ENCODE measurements at places on chromosomes 16 and 17. TPM values are rescaled to one million over a fixed set of nuclear protein-coding genes. Genes with fewer than 3 reads are reported as not detected.

SGSM2 gene
- polyA plus RNA-seq = 68.8 TPM

SLC52A1 gene
- 0.24 TPM for polyA plus RNA-seq

KREMEN2 gene
- polyA plus RNA-seq = 0.44 TPM

ATP2A3 gene
- polyA plus RNA-seq = 4.6 TPM

IRF8 gene
- 13.8 TPM for polyA plus RNA-seq

CSH2 gene
- 0.88 TPM for polyA plus RNA-seq

C17orf100 gene
- 5.3 TPM for polyA plus RNA-seq

SLC22A31 gene
- 0.60 TPM for polyA plus RNA-seq

HOXB4 gene
- 14.3 TPM for polyA plus RNA-seq

TNS4 gene
- 0.28 TPM for polyA plus RNA-seq

NME1 gene
- polyA plus RNA-seq = 55.6 TPM

TMED6 gene
- polyA plus RNA-seq = 4.0 TPM

MMP2 gene
- 621 TPM for polyA plus RNA-seq

CDRT15L2 gene
- polyA plus RNA-seq = not detected

MYOCD gene
- polyA plus RNA-seq = 14.6 TPM

ABCC11 gene
- polyA plus RNA-seq = 0.19 TPM

KRTAP3-1 gene
- not detected for polyA plus RNA-seq

HOXB9 gene
- polyA plus RNA-seq = 0.31 TPM

ALOX12B gene
- 0.06 TPM for polyA plus RNA-seq

TPSB2 gene
- not detected for polyA plus RNA-seq

EPX gene
- polyA plus RNA-seq = 1.1 TPM

RSKR gene
- polyA plus RNA-seq = 20.7 TPM

Measured in right lung (tissue), 10 donors.